ENCODE measurements at places on chromosomes 1 and 21. TPM values are rescaled to one million over a fixed set of nuclear protein-coding genes. Genes with fewer than 3 reads are reported as not detected.
A peak's percentile ranks its signal among the peaks of the same experiment; 100 is the strongest.

DNA sequence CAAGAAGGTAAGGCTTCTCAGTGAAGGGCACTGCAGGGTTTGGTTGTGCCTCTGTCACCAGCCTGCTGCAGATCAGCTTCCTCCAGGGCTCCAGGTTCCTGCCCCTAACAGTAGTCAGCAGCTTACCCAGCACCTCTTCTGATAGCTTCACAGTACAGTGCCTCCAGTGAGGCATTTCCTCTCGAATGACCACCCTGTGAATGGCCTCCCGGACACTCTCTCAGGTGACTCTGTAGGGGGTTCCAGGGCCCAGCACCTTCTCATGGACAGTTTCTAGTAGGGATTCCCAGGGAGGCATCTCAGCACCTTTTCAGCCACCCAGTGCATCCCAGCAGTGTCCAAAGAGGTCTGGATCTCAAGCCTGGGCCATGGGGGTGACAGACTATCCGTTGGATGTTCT lies 28.4 kb downstream of the USP48 start:
- H3K4me3 ChIP-seq: no peak overlapping the region
- DNase-seq: no peak
- H3K27me3 ChIP-seq: no peaks in the 10 kb centered on the region
- peaks cover 21% of the 10 kb centered on the region for H3K36me3 ChIP-seq
- H3K4me1 ChIP-seq: peaks cover 7% of the 10 kb centered on the region
- no peak overlapping the region for H3K27ac ChIP-seq

- H3K36me3 ChIP-seq: no peaks in the 10 kb centered on the region
- no peak for DNase-seq
- no peaks in the 10 kb centered on the region for H3K4me1 ChIP-seq
- peaks cover 9% of the 10 kb centered on the region for H3K27me3 ChIP-seq
- no peak overlapping the region for H3K4me3 ChIP-seq
Measured at GRCh38 chr1:21552715-21553114, 43.5 kb downstream of the ALPL start.

Gene DOCK7
- total RNA-seq: 16.8 TPM

- no peaks in the 10 kb centered on the region for H3K27me3 ChIP-seq
- H3K27ac ChIP-seq: no peak overlapping the region
- H3K36me3 ChIP-seq: no peaks in the 10 kb centered on the region
Measured at GRCh38 chr1:109197158-109198042, 16.3 kb upstream of the SARS1 start.

DNA sequence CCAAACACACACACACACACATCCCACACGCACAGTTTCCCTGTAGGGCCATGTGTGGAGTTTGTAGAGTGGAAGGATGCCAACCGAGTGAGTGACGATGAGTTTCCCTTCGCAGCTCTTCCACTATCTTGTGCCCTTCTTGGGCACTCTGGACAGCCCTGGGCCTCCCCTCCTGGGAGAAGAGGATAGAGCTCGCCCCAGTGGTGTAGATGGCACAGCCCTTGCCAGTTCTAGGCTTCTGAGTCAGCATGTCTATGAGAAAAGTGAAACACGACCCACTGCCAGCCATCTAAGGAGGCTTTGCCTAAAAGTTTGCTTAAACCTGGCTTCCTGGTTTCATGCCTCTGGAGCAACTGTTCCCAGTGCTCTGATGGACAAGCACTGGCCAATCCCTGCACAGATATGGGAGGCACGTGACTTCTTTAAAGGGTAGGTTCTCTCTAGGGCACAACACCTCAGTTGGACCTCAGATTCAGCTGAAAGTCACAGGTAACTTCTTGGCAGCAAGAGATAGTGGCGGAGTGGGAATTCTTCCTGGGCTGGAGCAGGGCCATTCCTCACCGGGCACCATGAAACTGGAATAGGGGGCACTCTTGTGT lies 195.9 kb upstream of the GALNT2 start:
- H3K4me3 ChIP-seq: no peak overlapping the region
- H3K27me3 ChIP-seq: no peaks in the 10 kb centered on the region
- no peak for DNase-seq
- H3K27ac ChIP-seq: no peak overlapping the region
- H3K4me1 ChIP-seq: peaks cover 3% of the 10 kb centered on the region

Gene CLIC4
- 21.8 TPM for total RNA-seq

DNA sequence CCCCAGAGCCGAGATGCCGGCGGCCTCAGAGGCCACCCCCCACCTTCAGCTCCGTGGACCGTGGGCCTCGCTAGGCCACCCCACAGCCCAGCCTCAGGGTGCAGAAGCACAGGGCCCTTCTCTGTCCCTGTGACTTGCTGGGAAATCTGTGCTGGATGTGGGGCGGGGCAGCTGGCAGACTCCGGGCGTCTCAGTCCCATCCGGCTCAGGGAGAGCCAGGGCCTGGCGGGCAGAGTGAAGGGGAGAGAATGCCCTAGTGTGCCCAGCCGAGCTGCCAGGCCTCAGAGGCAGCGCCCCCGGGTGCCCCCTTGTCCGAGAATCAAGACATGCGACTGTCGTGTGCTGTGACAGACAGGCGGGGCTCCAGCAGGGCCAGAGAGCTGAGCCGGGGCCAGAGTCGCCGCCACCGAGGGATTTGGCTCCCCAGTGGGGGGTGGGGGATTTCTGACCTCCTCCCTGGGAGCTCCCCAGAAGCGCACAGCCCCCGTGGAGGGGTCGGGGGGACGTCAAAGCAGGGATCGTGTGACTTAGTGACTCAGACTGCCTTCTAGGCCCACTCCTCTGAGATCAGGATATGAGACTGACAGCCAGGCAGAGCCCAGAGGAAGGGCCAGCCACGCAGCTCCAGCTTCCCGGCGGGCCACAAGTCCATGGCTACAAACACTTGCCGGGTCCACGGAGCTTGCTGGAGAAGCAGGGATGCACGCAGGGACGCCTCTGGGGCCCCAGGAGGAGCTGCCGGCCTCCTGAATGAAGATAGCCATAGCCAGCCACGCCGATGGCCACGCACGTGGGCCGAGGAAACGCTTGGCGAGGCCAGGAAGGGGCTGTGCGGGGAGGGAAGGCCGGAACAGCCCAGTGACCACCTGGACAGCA lies 11.9 kb downstream of the COL6A1 start:
- H3K4me1 ChIP-seq: no peaks in the 10 kb centered on the region
- H3K27ac ChIP-seq: no peak overlapping the region
- no peaks in the 10 kb centered on the region for H3K36me3 ChIP-seq
- H3K27me3 ChIP-seq: no peaks in the 10 kb centered on the region
- DNase-seq: peak; percentile 0

DNA sequence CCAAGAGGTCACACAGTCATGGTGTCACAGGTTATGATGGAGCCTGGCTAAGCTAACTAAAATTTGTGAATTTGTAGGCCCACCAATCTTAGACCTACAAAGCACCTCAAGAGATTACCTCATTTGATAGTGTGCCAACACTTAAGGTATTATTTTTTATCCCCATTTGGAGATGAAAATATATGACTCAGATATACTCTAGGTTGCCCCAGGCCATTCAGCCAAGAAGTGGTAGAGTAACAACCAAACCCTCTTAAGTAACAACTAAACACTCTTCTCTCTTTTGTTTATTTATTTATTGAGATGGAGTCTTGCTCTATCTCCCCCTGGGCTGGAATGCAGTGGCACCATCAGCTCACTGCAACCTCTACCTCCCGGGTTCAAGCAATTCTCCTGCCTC lies 14.3 kb downstream of the NPL start:
- H3K4me1 ChIP-seq: no peaks in the 10 kb centered on the region
- H3K27me3 ChIP-seq: no peaks in the 10 kb centered on the region
- H3K4me3 ChIP-seq: no peak overlapping the region
- H3K36me3 ChIP-seq: peaks cover 9% of the 10 kb centered on the region

DNA sequence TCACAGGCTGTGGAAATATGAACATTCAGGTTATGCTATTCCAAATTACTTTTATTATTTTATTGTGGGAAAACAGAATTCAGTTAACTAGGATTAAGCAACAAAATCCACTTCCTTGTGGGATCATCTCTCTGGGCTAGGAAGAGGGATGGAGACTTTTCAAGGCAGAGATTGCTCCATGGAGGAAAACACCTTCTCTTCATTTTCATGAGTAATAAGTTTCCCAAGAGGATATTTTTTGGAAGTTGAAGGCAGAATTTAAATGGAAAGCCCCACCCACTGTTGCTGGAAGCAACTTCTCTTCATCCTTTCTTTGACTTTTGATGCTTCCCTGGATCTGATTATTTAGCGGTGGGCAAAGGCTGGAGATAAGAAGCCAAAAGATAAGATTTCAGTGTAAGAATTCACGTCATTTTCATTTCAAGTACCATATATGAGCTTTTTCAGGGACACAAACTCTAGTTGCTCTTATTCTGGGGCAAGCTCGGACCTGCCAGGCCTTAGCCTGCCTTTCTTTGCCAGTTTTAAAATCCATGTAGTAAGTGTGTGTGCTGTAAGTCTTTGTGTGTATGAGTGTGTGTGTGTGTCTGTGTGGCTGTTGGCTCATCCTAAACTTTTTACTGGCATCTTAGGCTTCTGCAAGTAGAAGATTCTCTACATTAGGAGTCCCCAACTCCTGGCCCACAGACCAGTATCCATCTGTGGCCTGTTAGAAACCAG lies 11.7 kb upstream of the IL24 start:
- peaks cover 18% of the 10 kb centered on the region for H3K4me1 ChIP-seq
- no peak for DNase-seq
- H3K27me3 ChIP-seq: no peaks in the 10 kb centered on the region
- no peak overlapping the region for H3K27ac ChIP-seq

Gene NBPF6
- total RNA-seq: not detected

GRCh38 chr1:101194746-101195145 lies 42.1 kb upstream of the S1PR1 start:
- peaks cover 25% of the 10 kb centered on the region for H3K4me1 ChIP-seq
- H3K27ac ChIP-seq: no peak overlapping the region
- H3K36me3 ChIP-seq: no peaks in the 10 kb centered on the region
- no peak for DNase-seq
- no peak overlapping the region for H3K4me3 ChIP-seq

GRCh38 chr21:21971384-21971783 lies 973.2 kb downstream of the NCAM2 start:
- H3K36me3 ChIP-seq: no peaks in the 10 kb centered on the region
- H3K27me3 ChIP-seq: no peaks in the 10 kb centered on the region
- no peak overlapping the region for H3K27ac ChIP-seq

DNA sequence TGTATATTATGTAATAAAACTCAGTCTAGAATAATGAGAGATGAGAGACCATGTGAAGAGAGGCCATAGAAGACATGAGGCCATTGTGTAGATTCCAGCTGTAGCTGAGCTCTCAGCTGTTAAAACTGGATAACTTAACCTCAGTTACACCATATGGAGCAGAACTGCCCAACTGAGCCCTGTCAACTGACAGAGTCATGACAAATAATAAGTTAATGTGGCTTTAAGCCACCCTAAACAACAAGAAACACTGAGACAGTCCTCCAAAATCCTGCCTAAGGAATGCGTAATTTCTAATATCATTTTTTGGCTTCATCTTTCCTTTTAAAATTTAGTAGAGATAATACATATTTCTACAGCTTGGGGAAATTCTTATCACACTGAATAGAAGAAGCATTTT lies 580.0 kb upstream of the RGS18 start:
- no peak overlapping the region for H3K27ac ChIP-seq
- no peaks in the 10 kb centered on the region for H3K36me3 ChIP-seq
- no peak overlapping the region for H3K4me3 ChIP-seq
- no peak for DNase-seq
- no peaks in the 10 kb centered on the region for H3K27me3 ChIP-seq

Gene CD160
- total RNA-seq: 13.6 TPM

DNA sequence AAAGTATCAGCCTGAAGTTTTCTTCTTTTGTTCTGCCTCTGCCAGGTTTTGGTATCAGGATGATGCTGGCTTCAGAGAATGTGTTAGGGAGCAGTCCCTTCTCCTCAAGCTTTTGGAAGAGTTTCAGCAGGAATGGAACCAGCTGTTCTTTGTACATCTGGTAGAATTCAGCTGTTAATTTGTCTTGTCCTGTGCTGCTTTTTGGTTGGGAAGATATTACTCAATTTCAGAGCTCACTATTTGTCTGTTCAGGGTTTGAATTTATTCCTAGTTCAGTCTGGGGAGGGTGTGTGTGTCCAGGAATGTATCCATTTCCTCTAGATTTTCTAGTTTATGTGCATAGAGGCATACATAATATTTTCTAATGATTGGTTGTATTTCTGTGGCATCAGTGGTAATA lies 12.8 kb downstream of the ZNF678 start:
- H3K36me3 ChIP-seq: peaks cover 58% of the 10 kb centered on the region
- no peak overlapping the region for H3K27ac ChIP-seq
- peaks cover 28% of the 10 kb centered on the region for H3K4me1 ChIP-seq
- no peak overlapping the region for H3K4me3 ChIP-seq

- H3K4me3 ChIP-seq: no peak overlapping the region
- peaks cover 4% of the 10 kb centered on the region for H3K27me3 ChIP-seq
- no peaks in the 10 kb centered on the region for H3K36me3 ChIP-seq
Measured at GRCh38 chr21:29233611-29234540, 64.8 kb upstream of the BACH1 start.

DNA sequence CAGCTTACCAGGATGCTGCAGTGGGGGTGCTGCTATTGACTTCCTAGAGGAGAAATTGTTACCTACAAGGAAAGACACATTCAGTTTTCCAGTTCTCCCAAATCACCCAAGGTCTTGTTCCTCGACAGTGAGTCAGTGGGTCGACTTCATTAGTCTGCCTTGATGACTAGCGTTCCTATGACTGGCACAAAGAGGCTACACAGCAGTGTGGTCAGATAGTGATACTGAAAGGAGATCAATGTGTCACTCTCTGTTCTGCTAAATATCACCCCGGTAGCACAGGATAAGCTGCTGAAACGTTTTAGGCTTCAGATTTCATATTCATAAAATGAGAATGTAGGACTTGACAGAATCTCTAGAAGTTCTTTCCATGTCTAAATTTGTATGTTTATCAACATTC lies 357.4 kb downstream of the LMX1A start:
- no peaks in the 10 kb centered on the region for H3K27me3 ChIP-seq
- no peaks in the 10 kb centered on the region for H3K4me1 ChIP-seq
- no peak for DNase-seq
- no peak overlapping the region for H3K27ac ChIP-seq
- H3K36me3 ChIP-seq: no peaks in the 10 kb centered on the region

GRCh38 chr1:218851586-218851985 lies 322.1 kb upstream of the LYPLAL1 start:
- no peak overlapping the region for H3K27ac ChIP-seq
- no peaks in the 10 kb centered on the region for H3K36me3 ChIP-seq
- no peaks in the 10 kb centered on the region for H3K27me3 ChIP-seq
- H3K4me3 ChIP-seq: no peak overlapping the region
- no peaks in the 10 kb centered on the region for H3K4me1 ChIP-seq

DNA sequence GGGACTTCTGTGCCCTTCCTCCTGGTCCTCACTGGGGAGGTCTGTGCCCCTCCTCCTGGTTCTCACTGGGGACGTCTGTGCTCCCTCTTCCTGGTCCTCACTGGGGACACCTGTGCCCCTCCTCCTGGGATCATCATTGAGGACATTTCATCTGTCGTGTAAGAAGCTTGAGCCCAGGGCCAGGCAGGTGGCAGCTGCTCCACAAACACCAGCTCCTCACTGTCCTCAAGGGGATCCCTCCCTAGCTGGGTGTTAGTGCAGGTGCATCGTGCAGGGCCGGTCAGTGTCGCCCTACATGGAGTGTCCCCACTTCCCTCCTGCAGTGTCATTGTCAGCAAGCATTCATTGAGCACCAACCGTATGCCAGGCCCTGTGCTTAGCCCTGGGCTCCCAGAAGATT lies 312.7 kb downstream of the PTPRU start:
- no peak overlapping the region for H3K4me3 ChIP-seq
- H3K4me1 ChIP-seq: no peaks in the 10 kb centered on the region
- no peaks in the 10 kb centered on the region for H3K36me3 ChIP-seq
- H3K27ac ChIP-seq: no peak overlapping the region
- H3K27me3 ChIP-seq: no peaks in the 10 kb centered on the region

- no peaks in the 10 kb centered on the region for H3K27me3 ChIP-seq
- DNase-seq: peak; percentile 65
- H3K36me3 ChIP-seq: peaks cover 15% of the 10 kb centered on the region
Measured at GRCh38 chr1:89610457-89611011, 22.4 kb upstream of the LRRC8C start.

Gene VASH2
- total RNA-seq: 0.11 TPM

- peaks cover 9% of the 10 kb centered on the region for H3K4me1 ChIP-seq
- H3K27me3 ChIP-seq: no peaks in the 10 kb centered on the region
- no peak for DNase-seq
Measured at GRCh38 chr1:67019600-67020136, 34.3 kb downstream of the SLC35D1 start.
